ENCODE measurements at places on chromosomes 2 and 18.

- DNase-seq, result no peak
These were observed 347.0 kb upstream of the ID2 start for GRCh38 chr2:8334866-8335325.

DNA sequence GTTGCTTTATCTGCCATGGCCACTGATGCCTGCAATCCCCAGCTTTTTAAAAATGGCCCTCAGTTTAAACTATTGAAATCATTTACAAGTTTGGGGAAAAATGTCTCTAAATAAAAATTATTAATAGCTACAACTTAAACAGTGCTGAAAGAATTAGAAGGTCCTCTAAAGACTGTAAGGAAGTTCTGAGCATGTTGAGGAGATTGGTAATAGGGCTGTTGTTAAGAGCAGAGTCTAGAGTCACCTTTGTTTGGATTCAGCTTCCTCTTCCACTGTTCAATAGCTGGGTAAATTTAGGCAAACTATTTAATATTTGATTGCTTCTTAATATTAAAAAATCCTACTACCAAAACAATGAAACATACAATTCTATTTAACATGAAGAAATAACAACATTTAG is 1127.1 kb upstream of the DDX18 start:
- no peak for DNase-seq

- peak; percentile 81 for DNase-seq
These were observed 133.5 kb downstream of the LAMA3 start for GRCh38 chr18:23822590-23823385.

- DNase-seq, result no peak
These were observed 465 bp downstream of the RBM44 start for GRCh38 chr2:237799060-237799428.

GRCh38 chr2:174970092-174970491 is 35.1 kb downstream of the CHN1 start:
- DNase-seq, result no peak

DNA sequence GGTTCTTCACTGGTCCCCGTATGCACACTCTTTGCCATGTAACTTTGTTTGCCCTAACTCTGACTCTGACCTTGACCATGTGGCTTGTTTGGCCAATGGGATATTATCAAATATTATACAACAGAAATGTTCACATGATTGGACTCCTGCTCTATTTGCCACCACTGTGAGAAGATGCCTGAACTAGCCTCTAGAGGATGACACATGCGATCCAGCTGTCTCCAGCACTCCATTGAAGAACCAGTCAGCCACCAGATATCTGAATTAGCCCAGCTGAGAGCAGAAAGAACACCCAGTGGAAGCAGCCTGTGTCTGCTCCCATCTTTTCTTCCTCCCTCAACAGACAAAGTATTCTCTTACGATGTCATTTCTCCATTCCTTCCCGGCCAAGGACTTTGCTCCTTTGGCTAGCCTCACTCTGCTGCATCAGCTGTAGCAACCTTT is 412.1 kb downstream of the IRS1 start:
- DNase-seq, result no peak

GRCh38 chr2:227414846-227415245 is 27.1 kb upstream of the SCYGR1 start:
- DNase-seq, result peak; percentile 14

GRCh38 chr2:219086196-219086595 is 25.5 kb upstream of the IHH start:
- DNase-seq, result no peak

GRCh38 chr2:46315103-46315890 is 18.1 kb downstream of the EPAS1 start:
- peak; percentile 92 for DNase-seq

DNA sequence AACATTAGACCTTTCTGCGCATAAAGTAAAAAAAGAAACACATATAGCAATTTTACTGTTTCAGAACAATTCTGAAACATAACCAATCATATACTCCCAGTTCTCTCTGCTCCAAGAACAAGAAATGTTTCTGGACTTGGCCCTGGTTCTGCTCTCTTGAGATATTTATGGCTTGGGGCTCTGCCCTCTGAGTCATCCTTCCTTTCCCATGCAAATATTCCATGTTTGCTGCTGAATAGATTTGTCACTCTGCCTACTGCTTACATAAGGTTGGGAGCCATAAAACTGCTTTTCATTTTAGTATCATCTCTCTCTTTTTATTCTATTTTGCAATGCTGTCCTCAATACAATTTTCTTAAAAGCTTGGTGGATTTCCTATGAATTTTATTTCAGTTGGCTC is 499.6 kb upstream of the ACVR2A start:
- no peak for DNase-seq

GRCh38 chr18:45066210-45066609 is 385.5 kb downstream of the SETBP1 start:
- DNase-seq, result no peak

- no peak for DNase-seq
These were observed 831.0 kb upstream of the ACVR2A start for GRCh38 chr2:147013696-147014392.

DNA sequence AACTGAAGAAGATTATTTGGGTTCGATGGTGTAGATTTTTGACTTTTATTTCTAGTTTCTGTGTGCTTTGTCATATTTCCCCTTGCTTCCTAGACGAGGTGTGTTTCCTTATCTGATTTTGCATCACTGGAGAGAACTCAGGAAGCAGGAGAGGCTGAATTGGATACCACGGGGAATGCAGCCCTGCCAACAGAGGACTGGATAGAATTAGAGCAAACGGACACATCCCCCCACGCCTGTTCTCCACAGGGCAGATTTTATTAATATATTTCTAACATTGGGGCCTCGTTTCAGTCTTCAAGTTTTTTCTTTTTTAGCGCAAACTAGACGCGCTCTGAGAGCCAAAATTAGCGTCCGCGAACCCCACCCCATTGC is 678 bp upstream of the VAPA start:
- no peak for DNase-seq

DNA sequence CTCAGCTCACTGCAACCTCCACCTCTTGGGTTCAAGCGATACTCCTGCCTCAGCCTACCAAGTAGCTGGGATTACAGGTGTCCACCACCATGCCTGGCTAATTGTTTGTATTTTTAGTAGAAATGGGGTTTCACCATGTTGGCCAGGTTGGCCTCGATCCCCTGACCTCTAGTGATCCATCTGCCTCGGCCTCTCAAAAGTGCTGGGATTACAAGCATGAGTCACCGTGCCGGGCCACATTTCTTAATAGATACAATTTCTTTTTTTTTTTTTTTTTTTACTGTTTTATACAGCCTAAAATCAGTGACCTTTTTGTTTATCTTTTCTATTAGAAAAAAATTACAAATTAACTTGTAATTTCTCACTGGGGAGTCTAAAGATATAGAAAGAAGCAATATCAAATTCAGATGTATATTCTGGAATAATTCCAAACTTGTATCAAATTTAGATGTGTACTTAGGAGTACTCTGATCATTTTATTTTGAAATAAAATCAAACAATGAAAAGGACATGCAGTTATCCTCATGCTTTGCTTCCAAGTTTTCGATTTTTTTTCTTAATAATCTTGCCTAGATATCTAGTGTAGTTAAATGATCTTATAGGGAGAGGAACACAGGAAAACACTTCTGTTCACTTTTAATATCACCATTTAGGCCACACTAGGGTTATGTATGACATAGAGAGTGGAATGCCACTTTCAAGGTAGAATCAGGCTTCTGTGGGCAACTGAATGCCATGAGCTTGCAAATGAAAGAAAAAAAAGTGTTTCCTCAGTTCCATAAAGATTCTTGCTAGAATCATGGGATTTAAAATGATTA is 1089.3 kb downstream of the SUCLG1 start:
- DNase-seq, result no peak

DNA sequence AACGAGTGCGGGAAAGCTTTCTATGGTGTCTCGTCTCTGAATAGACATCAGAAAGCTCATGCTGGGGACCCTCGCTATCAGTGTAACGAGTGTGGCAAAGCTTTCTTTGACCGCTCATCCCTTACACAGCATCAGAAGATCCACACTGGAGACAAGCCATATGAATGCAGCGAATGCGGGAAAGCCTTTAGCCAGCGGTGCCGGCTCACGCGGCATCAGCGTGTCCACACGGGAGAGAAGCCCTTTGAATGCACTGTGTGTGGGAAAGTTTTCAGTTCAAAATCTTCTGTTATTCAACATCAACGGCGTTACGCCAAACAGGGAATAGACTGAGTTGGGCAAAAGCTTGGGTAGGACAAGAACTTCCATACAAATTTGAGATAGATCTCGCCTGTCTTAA is 16.2 kb downstream of the ZNF2 start:
- no peak for DNase-seq

GRCh38 chr2:1755436-1756191 is 11.3 kb upstream of the PXDN start:
- DNase-seq, result no peak

DNA sequence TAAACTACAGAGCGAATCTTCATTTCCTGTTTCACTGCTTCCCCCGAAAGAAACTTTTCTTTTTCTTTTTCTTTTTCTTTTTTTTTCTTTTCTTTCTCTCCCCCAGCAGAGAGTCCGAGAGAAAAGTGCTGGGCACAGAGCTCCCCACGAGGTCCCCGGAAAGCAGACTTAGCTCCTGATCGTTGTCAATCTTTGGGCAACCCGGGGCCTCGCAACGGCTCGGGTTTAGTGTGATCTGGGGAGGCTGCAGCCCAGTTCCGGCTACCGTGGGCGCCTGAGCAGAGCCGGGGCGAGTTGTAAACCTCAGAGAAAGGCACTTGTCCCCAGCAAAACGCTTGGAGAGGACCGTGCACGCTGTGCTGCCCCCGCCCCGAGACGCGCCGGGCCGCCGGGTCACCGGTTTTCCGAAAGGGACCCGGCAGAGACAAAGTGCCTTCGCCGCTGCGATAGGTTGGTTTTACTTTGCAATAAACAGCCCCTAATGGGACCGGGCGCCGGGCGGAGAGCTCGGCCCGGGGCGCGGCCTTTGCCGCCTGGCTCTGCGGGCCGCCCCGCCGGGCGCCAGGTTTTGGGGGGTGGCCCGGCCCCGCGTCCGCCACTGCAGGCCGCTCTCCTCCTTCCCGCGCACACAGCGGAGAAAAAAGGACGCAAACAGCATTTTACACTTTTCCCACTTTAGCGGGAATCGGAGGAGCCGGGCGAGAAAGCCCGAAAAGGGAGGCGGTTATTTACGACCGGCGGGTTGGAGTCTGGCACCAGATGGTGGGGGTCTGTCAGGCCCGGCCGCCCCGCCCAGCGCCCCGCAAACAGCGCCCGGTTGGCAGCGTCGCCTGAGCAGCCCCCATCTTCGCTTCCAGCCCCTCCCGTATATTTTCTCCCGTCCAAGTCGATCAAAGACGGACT is 136.0 kb downstream of the INSIG2 start:
- peak; percentile 51 for DNase-seq

DNA sequence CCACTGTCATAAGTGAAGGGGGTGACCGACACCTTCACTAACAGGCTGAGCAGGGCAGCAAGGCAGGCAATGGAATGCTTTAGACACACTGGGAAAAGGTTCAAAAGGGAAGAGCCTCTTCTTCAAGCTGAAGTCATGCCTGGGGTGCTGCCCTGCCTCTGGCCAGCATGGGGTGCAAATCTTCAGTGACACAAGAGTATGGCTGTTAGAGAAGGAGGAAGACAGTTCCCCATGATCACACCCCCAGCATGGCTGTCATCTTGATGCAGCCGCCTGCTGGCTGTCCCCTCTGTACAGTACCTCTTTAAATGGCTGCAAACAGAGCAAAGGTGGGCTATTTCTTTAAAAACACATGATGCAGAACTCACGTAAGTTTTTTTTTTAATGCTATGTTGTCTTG is 71.9 kb downstream of the INPP4A start:
- DNase-seq, result no peak

DNA sequence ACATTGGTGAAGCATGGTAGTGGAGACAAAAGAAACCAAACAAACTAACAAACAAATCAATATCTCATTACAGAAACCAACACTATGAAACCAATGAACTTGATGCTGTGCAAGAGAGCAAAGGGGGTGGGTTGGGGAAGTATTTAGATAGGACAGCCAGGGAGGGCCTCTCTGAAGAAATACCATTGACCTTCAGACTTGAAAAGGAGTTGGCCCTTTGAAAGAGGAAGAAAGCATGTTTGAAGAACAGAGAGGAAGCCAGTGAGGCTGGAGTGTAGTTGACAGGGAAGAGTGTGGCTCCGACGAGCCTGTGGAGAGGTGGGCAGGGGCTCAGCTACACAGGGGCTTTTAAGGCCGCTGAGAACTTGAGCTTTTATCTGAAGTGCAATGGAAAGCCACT is 151.0 kb upstream of the GATA6 start:
- DNase-seq, result no peak

DNA sequence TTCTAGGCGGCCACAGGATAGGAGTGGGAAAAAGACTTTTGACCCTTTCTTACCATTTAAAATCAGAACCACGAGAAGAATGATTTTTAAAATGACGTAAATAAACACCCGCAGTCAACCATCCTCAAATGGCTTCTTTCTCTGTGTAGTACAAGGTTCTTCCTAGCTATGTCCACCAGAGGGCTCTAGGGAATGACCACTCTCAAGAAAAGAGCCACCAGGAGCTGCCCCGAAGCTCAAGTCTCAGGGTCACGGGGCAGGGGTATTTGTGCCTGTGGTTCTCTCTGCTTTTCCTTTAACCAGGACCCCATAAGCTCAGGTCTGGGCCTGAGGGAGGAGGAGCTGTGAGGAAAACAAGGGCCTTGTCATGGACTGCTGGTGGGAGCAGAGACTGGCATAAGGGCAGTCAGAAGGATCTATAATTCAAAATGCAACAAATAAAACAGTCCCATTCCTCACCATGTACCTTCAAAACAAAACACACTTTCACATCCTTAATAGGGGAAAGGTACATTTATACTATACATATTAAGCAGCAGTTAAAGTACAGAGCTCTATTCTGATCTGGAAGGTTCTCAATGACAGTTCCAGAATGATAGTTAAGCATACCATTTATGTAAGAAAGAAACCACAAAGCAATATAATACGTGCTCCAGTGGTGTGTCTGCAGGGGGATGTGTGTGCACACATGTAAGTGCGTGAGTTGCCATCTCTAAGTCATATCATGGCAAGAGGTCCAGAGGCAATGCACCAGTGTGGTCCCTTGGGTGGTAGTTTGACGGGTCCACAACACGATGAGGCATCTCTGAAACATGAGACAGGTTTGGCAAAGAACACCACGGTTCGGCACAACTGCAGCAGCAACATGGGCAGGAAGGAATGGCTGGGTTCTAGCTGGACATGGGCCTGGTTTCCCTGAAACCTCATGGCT is 18.6 kb downstream of the LYPD1 start:
- peak; percentile 30 for DNase-seq
